ENCODE measurements at places on chromosomes 6 and 20.

DNA sequence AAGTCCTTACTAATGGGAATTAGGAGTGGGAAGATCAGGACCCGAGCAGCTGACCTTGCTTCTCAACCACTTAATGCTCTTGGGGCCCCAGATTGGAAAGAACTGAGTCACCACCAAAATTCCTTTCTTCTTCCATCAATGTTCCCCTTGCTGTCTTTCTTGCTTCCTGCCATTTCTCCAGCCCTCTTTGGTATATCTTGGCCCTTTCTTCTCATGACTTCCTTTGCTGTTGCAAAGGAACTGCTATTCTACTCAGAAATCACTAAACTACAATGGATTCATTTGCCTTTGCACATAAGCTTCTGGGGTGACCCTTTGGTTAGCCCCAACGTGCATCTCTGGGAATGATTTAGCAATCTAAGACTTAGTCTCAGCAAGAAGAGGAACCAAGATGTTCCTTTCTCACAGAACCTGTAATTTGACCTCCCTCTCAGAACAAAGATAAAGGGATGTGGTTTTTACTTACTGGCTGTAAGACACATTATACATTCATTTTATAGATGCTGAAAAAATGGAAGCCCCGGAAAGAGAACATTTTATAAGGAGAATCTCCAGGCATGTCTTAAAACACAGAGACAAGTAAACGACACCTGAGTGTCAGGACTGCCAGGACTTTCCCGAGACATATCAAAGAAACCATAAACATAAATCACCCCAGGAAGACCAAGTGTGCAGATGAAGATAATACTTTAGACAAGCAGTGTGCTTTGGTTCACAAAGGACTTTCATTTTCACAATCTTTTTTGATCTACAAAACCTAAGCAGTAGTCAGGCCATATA lies 99.0 kb upstream of the TNFAIP3 start:
- no peak for DNase-seq

DNA sequence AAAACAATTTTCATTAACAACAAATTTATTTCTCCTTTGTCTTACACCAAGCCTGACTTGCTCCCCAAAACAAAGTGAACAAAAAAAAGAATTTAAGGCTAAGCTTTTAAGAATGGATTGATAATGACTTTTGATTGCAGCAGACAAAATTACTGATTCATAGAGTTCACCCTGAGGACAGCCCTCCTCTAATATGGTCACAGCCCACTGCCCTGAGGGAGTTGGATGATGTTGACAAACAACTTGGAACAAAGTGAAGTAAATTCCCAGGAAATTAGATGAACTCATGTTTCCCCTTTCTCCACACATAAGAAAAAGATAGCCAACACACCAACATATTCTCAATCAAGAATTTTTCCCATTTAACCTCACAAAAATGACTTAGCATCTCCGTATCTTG lies 7.7 kb upstream of the ISM1 start:
- DNase-seq, result no peak

- DNase-seq, result no peak
Observed at GRCh38 chr6:113578691-113579090, 278.5 kb upstream of the MARCKS start.

GRCh38 chr6:108897371-108897770 lies 49.1 kb downstream of the ARMC2 start:
- no peak for DNase-seq

DNA sequence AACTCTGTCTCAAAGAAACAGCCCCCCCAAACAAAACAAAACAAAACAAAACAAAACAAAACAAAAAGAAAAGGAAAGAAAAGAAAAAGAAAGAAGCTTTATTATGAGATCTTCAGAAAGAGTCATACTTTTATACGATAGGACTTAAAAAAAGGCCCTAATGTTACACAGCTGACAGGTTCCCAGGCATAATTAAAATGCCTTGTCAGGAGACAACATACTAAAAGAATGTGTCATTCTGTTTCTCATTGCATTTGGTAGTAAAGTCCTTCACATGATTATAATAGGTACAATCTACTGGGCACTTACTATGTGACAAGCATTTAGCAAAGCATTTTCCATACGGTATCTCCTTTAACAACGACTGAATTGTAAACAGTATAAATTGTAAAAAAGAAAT lies 36.4 kb upstream of the RPN2 start:
- DNase-seq, result no peak

- DNase-seq, result no peak
Observed at GRCh38 chr20:36367907-36368799, 62.0 kb downstream of the DLGAP4 start.

GRCh38 chr20:49379338-49379737 lies 101.5 kb upstream of the ZNFX1 start:
- no peak for DNase-seq

DNA sequence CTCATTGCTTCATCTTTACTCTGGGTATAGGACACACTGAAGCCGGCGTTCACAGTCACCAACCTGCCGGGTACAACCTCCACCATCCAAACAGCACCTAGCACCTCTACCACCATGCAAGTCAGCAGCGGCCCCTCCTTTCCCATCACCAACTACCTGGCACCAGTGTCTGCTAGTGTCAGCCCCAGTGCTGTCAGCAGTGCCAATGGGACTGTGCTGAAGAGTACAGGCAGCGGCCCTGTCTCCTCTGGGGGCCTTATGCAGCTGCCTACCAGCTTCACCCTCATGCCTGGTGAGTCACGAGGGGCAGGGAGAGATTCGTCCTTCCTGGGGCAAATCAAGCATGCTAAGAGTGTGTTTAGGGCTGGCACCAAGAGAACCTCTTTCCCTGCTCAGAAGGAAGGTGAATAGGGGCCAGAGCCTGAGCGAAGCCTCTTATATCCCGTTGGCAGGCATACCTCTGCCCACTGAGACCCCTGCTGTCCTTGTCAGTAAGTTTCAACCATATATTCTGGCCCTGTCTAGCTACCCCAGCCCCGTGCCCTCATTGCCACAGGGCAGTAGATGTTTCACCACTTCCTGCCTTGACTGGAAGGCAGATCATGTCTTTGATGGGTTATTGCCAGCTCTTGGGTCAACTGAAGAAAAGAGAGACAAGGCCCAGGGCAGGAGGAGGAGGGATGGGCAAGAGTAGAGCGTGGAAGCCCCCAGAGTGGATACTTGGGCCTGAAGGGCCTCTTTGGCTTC lies 4.8 kb downstream of the SRF start:
- no peak for DNase-seq

GRCh38 chr20:49513009-49513408 lies 30.5 kb upstream of the KCNB1 start:
- DNase-seq, result no peak

- DNase-seq, result no peak
Observed at GRCh38 chr20:4808872-4809271, 87.2 kb downstream of the PRND start.

DNA sequence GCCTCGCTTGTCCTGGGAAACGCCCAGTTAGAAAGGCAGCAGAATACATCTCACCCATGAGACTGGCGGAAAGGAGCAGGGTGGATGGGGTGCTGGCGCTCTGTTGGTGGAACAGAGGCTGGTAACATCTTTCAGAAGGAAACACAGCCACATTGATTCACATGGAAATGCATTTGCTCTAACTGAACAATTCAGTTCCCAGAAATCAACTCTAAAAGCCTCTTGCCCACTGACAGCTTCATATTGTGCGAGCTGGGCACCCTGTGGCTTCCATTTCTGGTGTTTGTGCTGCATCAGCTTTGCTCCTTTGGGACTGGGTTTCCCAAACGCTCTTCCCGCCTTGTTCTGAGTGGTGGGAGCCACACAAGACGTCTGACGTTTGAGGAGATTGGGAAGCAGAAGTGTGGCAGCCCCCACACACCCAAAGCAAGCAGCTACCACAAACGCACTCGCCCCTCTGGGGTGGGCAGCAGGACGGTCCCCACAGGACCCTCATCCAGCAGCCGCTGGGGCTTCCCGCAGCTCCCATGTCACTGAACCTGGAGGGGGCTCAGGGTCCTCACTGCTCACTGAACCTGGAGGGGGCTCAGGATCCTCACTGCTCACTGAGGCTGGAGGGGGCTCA lies 229.5 kb downstream of the ERMARD start:
- no peak for DNase-seq

DNA sequence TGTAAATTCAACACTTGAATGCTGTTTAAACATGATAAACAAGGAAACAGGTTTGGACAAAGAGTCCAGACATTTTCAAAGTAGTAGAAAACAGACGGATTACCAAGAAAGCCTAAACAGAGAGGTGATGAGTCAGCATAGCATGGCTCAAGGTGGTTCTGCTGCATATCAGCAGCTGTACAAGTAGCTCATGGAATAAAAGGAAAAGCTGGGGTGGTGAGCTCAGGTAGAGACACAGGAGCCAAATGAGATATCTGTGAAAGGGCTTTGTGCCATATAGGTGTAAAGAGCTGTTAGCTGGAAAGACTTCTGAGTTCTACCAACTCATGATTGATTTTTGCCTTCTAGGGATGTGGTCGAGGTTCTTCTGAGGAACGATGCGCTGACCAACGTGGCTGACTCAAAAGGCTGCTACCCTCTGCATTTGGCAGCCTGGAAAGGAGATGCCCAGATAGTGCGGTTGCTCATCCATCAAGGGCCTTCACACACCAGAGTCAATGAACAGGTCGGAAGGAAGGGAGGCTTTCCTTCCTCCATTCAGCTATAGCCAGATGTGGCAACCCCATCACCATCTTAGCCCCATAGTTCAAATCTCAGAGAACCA lies 80.7 kb downstream of the ANKS1A start:
- no peak for DNase-seq

- no peak for DNase-seq
Observed at GRCh38 chr20:50043573-50044352, 61.0 kb downstream of the SNAI1 start.

DNA sequence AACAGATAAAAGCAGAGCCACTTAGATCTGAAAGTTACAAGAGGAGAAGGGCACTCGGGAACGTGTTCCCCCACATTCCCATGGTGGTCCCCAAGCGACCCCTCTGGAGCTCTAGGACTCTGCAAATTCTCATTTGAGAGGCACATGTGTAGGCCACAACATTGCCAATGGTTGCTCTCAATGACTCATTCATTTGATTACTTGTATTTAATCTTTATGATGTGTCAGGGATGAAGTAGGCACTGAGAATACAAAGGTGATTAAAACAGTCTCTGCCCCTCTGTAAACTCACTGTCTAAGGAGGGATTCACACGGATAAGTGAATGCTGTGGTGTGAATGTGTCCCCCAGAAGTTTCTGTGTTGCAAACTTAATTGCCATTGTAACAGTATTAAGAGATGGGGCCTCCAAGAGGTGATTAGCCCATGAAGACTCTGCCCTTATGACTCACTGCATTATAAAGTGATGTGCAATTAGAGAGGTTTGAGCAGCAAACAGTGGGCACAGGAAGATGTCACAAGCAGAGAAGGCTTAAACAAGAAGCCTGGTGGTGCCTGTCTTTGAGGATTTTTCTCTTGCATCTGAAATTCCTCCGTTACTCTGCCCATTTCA lies 34.0 kb upstream of the TRAM2 start:
- no peak for DNase-seq

DNA sequence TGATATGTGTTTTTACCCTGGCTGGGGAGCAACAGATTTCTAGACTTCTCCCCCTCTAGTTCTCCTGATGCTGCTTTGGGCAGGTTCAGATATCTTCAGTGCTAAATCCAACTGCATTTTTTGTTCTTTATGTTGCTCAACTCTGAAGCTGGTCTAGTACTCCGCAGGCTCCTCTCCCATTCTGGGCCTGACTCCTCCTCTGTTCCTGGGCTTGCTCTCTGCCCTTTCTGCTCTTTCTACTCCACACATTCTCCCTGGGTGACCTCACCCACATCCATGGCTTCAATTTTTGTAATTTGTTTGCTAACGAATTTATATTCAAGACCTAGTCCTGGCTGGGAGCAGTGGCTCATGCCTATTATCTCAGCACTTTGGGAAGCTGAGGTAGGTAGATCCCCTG lies 6.4 kb downstream of the FYN start:
- no peak for DNase-seq

DNA sequence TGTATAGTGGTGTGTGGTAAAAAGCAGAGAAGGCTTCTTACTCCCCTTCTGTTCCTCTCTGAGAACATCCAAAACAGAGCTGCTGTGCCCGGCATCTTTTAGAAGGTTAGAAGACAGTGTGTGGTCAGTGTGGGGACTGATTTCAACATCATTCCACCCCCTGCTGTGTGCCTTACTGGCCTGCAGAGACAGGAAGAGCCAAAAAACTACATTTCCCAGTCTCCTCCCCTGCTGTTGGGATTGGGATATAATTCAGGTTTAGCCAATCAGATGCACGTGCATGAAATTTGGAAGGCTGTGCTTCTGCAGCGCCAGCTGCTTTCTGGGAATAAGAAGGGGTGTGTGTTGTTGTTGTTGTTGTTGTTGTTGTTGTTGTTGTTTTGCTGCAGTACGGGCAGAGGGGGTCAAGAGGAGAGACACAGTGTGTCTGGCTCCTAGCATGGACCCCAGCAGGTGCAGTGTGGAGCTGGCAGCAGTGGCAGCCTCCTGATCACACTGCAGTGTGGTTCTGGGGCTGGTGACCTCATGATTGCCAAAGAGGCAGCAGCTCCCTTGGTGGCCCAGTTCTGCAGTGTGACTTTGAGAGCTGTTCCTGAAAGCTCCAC lies 74.7 kb downstream of the MRPL14 start:
- DNase-seq, result no peak

DNA sequence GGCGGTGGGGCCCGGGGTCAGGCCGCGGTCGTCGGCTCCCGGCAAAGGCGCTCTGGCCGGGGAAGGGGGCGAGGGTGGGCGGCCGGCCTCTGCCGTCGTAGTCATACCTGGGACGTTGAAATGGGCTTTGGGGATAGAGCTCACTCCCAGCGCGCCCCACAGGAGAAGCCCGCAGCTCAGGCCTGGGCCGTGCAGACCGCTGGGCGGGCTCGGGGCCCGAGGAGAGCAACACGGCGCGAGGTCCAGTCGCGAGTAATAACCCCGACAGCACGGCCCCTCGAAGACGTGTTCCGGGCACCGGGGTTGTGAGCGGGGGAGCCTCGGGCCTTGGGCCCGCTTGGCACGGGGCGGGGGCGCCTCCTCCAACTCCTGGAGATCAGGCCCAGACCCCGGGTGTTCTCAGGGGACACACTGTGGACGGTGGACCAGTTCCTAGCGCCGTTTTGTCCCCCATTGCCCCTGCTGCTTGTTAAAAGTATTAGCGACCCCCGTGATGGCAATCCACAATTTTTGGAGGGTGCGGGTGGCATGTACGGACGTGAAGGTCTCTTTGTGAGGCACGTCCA lies 10.9 kb downstream of the FOXC1 start:
- DNase-seq, result no peak

DNA sequence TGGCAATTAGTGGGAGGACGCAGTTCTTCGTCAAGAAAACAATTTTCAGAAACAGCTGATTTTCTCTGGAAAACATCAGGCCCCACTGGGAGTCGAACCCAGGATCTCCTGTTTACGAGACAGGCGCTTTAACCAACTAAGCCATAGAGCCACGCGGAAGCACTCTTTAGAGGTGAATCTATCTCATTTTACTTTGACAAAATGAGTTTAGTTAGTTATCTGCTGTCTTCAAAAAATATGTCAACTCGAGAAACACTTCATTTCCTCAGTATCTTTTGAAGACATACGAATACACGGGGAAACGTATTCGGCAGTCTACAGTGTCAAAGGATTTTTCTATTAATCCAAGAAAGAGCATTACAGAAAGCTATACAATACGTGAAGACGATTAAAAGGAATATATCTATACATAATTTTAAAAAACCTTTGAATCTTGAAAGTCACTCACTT lies 26.7 kb downstream of the GPX6 start:
- no peak for DNase-seq

GRCh38 chr20:8489094-8489883 lies 357.2 kb downstream of the PLCB1 start:
- no peak for DNase-seq

- DNase-seq, result no peak
Observed at GRCh38 chr20:49712996-49713752, 504 bp downstream of the B4GALT5 start.

- DNase-seq, result no peak
Observed at GRCh38 chr6:14025160-14025559, 92.4 kb upstream of the CD83 start.

Data from activated naive CD4-positive, alpha-beta T cell (primary cell).